ENCODE measurements at places on chromosomes 1 and 21.

GRCh38 chr1:212608959-212609700 is 569 bp downstream of the ATF3 start:
- peak; percentile 29 for DNase-seq

DNA sequence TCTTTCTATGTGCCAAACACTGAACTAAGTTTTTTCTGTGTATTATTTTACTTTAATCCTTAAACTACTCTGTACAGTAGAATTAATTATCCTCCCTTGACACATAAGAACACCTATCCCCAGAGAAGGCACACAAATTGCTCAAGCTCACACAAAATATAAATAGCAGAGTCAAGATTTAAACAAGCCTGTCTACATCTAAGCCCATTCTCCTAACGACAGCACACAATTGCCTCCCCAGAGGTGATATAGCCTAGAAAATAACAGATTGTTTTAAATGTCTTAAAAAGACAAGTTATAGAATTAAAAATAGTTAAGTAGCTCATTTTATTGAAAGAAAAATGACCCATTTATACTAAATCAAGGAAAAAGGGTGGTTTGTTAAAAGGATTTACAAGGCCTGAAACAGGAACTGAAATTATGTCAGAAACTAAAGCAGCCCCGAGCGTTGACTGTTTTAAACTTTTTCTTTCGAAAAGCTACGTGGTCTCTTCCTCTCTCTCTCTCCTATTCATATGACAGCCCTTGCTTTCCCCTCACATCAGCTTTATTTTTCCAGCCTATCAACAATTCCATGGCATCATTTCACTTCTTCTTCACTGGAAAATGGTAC is 30.5 kb downstream of the TNFSF18 start:
- DNase-seq, result no peak

DNA sequence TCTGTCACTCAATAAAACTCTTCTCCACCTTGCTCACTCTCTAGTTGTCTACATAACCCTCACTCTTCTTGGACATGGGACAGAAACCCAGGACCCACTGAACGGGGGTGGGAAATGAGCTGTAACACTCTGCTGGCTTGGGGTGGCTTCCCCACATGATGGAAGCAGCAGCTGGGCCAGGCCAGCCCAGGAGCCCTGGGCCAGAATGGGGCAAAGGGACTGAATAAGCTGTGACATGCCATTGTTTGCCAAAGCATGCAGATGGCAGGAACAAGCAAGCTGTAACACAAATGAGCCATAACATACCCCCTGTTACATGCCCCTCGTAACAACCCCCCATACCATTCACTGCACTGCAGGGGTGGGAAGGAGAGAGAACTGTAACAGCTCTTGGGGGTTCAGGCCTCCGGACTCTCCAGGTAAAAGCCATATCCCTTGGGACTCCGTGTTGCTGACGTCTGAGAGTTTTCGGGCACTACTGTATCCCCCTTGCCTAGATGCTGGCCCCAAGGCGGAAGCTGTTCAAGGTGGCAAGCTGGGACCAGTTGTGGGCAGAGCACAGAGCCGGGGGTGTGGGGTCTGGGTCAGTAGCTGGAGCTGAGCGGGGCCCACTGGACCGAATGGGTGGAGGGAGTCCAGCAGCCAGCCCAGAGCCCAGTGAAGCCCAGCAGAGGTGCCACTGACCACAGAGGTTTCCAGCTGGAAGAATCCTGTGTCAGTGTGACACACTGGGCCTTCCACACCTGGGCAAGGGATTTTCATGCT is 56.1 kb upstream of the DMRTB1 start:
- DNase-seq, result no peak

DNA sequence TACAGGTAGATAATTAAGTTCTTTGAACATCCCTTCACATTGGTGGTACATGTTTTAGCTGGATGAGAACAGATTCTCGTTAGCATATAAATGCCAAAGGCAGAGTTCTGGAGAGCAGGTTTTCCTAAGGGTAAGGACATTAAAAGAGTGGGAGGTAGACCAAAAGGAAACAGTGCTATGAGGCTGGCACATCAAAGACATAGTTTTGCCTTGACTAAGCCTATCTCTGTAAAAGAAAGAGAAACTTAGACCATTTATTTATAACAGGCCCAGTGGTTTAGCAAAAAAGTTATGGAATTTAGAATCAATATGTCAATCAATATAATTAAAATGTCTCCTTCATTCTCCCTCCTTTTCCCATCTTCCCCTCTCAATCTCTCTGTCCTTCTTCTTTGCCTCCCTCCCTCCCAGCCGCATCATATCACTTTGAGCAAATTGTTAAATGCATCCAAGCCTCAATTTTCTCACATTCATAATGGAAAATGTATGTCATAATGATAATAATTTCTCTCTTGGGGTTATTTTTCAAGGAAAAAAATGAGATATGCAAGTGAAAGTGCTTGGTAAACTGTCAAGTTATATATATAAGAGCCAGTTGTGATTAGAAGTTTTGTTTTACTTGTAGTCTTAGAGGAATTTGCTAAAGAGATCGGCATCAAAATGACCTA is 209.9 kb upstream of the SGIP1 start:
- no peak for DNase-seq

DNA sequence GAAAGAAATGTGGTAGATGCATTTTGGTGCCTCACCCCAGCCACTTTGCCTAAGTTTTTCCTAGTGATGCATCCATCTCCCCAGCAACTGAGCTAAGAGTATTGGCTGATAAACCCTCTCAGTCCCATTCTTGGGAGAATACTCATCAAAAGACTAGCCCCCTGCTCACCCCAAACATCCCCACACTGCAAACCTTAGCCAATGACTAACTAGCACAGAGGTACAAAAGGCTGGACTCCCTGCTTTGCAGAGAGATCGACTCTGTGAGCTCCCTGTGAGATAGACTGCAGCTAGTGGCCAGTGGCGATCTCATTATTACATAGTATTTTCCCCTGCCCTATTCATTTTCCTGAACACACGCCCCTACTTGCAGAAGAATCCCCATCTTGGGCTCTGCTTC is 155.3 kb downstream of the HHIPL2 start:
- no peak for DNase-seq

DNA sequence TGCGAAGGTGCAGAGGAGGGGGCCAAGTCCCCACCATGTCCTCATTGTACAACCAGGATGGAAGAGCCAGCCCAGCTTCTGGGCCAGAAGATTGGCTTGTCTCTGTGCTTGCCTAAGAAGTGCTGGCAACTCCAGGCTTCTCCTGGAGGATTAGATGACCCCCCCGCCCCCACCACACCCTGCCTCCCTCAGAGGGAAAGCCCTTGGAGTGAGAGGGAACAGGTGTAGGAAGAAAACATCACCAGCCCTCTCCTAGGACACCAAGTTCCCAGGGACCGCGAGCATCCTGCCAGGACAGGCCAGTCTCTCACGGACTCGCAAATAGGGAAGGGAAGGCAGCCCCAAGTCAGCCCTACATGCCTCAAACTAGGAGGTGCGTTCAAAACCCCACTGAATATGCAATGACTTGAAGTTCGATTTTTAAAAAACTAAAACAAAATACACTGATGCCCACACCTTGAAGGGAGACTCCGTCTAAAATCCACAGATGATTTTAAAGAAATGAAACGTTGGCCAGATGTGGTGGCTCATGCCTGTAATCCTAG is 20.7 kb upstream of the SLC25A33 start:
- no peak for DNase-seq

GRCh38 chr1:189530162-189530561 is 947.5 kb downstream of the BRINP3 start:
- DNase-seq, result no peak
